ENCODE measurements at places on chromosomes 6 and 20.
A peak's percentile ranks its signal among the peaks of the same experiment; 100 is the strongest.

DNA sequence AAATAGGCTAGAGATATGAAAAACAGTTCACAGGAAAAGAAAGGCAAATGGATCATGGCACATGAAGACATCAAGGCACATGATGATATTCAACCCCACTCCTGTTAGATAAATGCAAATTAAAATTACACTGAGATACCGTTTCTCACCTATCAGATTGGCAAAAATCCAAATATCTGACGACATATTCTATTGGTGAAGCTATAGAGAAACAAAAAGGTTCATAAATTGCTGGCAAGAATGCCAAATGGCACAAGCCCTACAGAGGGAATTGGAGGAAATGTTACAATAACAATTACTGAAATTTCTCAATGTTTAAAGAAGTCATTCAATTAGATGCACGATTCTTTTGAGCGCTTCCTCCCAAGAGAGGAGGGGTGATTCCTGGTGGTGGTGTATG is 45.3 kb upstream of the DSN1 start:
- no peak for DNase-seq

- peak; percentile 69 for DNase-seq
Observed at GRCh38 chr20:21323640-21324039, 20.5 kb downstream of the XRN2 start.

DNA sequence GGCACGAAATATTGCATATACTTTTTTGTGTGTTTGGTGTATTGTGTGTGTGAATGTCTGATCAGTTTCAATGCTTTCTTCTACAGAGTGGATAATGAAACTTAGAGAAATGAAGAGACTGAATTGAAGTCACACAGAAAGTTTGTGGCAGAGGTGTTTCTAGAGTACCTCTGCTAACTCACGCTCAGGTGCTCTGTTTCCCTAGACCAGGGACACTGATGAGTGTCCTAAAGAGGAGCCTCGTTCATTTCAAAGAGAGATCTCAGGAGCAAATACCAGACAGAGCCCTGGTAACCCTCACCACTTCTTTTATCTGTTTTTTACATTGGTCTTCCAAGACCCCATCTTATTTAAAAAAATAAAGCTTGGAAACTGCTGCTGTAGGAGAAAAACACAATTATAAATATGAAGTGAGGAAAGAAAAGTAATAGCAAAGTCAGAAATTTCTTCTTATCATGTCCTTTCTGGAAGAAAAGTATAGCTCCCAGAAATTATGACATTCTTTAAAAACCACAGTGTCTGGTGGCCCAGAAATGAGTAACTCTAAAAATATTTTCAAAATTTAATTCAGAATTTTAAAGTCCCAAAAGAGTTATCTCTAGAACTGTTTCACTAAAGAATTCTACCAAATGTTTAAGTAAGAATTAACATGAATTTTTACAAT is 720.6 kb downstream of the RFPL4B start:
- peak; percentile 74 for DNase-seq

DNA sequence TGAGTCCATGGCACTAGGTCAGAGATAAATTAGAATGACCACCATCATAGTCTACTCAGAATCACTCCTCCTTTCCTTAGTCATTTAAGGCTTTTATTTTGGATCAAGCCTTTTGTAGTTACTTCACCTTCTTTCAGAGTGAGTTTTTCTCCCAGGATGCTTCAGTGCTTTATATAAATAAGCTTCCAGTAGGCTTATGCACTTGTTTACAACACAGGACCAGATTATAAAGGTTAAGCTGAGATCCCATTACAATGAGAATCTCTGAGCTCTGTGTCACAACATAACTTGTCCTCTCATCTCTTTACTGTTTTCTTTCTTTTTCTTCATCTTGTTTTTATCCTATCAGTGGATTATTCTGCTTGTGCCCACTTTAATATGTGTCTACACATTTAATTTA is 47.9 kb downstream of the CEP57L1 start:
- DNase-seq = no peak

DNA sequence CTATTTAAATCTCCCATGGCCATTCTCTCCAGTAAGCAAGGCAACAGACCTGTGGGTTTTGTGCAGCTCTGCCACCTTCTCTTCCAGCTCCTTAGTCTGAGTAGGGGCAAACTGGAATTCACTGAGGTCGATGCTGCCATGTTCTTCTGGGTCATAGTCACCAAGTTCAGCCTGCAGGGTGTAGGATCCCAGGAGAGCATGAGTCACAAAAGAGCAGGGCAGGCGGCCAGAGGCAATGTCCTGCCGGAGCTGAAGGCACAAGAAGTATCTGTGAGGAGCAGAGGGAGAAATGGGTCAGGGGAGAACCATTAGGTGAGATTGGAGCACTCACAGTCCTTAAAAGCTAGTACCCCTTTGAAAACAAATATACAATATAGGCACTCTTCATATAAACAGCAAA is 73.7 kb downstream of the SMLR1 start:
- DNase-seq = peak; percentile 82

GRCh38 chr6:82045965-82046756 is 201.4 kb downstream of the IBTK start:
- DNase-seq = peak; percentile 98

DNA sequence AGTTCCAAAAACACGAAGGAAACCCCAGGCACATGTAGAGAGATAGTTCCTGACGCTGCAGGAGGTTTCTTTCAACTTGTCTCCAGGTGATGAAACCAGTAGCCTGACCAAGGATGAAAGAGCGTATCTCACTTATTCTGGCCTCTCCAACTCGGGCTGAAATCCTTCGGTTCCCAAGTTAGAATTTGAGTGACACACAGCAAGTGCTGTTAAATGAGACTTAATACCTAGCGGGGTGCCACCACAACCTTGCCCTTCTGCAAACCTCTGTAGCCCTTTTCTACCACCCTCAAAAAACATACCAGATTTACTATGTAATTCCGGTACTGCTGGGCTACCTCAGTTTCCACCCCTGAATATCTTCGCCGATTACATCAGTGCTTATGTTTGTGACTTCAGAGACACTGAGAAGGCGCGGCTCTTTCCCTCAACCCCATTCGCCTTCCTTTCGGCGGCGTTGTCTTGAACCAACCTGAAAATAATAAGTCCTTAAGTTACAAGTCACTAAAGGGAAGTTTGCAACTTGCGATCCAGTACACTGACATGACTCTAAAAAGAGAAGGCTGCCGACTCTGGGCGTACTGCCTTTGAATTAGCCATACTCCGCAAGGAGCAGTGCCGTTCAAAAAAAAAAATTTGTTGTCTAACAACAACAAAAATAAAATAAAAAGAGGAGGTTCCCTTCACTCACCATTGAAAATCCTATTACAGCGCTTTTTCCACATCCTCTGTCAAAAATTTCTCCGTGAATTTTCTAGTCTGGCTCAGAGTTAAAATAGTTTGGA is 194.9 kb upstream of the ZNF184 start:
- no peak for DNase-seq

- DNase-seq = no peak
Observed at GRCh38 chr6:122472022-122472340, 374 bp upstream of the SERINC1 start.
